IPS DF 6.9 (cell line): ENCODE measurements at places on chromosomes 6 and 20.

- DNase-seq, result no peak
These were observed 30.8 kb downstream of the METTL24 start for GRCh38 chr6:110327391-110327790.

DNA sequence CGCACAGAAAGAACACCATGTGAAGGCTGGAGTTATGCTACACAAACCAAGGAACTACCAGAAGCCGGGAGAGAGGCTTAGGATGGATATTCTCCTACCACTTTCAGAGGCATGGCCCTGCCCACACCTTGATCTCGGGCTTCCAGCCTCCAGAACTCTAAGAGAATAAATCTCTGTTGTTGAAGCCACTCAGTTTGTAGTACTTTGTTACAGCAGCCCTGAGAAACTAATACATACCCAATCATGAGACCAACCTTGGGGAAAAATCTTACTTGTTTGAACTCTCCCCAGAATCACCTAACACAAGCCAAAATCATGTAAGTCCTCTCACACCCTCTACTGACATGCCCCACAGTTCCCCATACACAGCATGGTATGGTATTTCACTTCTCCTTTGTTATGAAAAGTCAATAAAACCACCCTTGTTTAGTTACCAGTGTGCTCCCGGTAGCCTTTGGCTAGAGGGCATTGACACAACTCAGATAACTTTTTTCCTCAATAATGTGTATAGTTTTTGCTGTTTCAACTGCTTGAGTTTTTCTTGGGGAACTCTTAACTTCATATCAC, 40.7 kb upstream of the SLC2A12 start:
- DNase-seq, result no peak

GRCh38 chr20:20369250-20370093, 1.6 kb downstream of the INSM1 start:
- DNase-seq, result no peak

- DNase-seq, result no peak
These were observed 28.1 kb downstream of the LMBRD1 start for GRCh38 chr6:69768664-69769063.
